Activated naive CD8-positive, alpha-beta T cell treated with anti-CD3 and anti-CD28 coated beads for 36 hours (primary cell): ENCODE measurements at places on chromosomes 11 and 22. TPM values are rescaled to one million over a fixed set of nuclear protein-coding genes. Genes with fewer than 3 reads are reported as not detected.

The RABL2B gene
- 25.2 TPM for total RNA-seq

The C11orf86 gene
- not detected for total RNA-seq

The XNDC1N gene
- total RNA-seq = 12.4 TPM

The C11orf21 gene
- total RNA-seq = 2.6 TPM

The MFRP gene
- not detected for total RNA-seq

The POU2F3 gene
- not detected for total RNA-seq

The DNAJB7 gene
- not detected for total RNA-seq

The PDGFD gene
- total RNA-seq = not detected

The KDM4F gene
- total RNA-seq = not detected

The TMEM121B gene
- 0.36 TPM for total RNA-seq

The LMF2 gene
- total RNA-seq = 59.3 TPM

The MIOX gene
- total RNA-seq = not detected

The GAS2 gene
- 2.4 TPM for total RNA-seq

The USP2 gene
- total RNA-seq = 0.82 TPM

GRCh38 chr11:35689081-35689996, 26.8 kb downstream of the TRIM44 start:
- H3K36me3 ChIP-seq = peaks cover 65% of the 10 kb centered on the region
- no peak for DNase-seq
- no peaks in the 10 kb centered on the region for H3K27me3 ChIP-seq
- no peak overlapping the region for H3K4me3 ChIP-seq
- H3K27ac ChIP-seq = no peak overlapping the region

GRCh38 chr11:128948583-128948982, 5.9 kb upstream of the TP53AIP1 start:
- no peak overlapping the region for H3K27ac ChIP-seq
- no peak overlapping the region for H3K4me3 ChIP-seq
- H3K27me3 ChIP-seq = peaks cover 7% of the 10 kb centered on the region
- H3K4me1 ChIP-seq = peaks cover 2% of the 10 kb centered on the region
- DNase-seq = no peak
- H3K36me3 ChIP-seq = no peaks in the 10 kb centered on the region

DNA sequence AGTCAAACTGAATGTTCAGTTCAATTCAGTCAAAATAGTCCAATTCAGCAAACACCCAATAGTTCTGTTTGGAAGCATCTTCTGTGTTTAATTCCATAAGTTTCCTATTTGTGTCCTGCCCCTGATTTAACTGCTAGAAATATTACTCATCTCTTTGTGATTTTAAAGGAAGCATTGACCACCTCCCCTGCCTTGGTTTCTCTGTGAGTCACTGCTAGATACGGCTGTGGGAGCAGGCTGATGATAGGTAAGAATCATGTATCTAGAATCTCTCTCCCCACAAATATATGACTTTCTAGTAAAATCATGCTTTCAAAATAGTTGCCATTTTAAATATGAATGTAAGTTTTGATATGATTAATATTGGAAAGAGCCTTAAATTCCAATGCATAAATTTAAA, 888.5 kb downstream of the NTM start:
- no peak overlapping the region for H3K27ac ChIP-seq
- no peaks in the 10 kb centered on the region for H3K4me1 ChIP-seq
- no peak for DNase-seq
- no peaks in the 10 kb centered on the region for H3K27me3 ChIP-seq
- no peaks in the 10 kb centered on the region for H3K36me3 ChIP-seq

GRCh38 chr11:70434813-70435278, 36.5 kb downstream of the CTTN start:
- no peak overlapping the region for H3K4me3 ChIP-seq
- no peak overlapping the region for H3K27ac ChIP-seq
- DNase-seq = no peak
- peaks cover 8% of the 10 kb centered on the region for H3K27me3 ChIP-seq
- H3K36me3 ChIP-seq = peaks cover 3% of the 10 kb centered on the region

DNA sequence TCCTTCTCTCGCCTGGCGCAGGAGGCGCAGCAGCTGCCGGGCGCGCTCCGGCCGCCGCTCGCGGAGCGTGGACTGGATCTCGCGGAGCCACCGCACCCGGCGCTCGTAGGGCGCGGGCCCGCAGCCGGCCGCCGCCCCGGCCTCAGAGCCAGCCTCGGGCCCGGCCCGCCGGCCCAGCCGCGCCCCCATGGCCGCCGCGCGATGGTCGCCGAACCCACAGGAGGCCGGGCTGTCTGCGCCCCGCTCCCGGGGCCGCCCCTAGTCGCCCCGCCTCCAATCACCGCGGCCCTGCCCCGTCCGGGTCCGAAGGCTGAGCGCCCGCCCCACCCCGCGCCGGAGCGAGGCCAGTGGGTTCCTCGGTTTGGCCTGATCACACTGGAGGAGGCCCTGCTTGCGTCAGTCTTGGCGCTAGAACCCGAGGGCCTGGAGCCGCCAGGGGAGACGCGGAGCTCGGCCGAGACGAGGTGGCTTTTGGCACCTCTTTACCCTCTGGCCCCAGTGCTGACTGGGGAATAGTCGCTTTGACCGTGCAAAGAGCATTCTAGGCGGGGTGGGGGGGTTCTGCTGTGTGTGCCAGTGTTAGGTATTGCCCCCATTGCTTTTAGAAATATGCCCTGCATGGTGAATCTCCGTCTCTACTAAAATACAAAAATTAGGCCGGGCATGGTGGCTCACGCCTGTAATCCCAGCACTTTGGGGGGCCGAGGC, at the start of gene LRRC75B:
LRRC75B (minus strand) TSS at position 223 of the 708 bp plus-strand sequence; CDS start at position 189, 34 bp downstream.
- H3K4me3 ChIP-seq = peak within 1 kb of the TSS; percentile 77
- no peak within 1 kb of the TSS for H3K27ac ChIP-seq
- peak; percentile 59 for DNase-seq
- H3K27me3 ChIP-seq = peaks cover 21% of the 10 kb centered on the region

DNA sequence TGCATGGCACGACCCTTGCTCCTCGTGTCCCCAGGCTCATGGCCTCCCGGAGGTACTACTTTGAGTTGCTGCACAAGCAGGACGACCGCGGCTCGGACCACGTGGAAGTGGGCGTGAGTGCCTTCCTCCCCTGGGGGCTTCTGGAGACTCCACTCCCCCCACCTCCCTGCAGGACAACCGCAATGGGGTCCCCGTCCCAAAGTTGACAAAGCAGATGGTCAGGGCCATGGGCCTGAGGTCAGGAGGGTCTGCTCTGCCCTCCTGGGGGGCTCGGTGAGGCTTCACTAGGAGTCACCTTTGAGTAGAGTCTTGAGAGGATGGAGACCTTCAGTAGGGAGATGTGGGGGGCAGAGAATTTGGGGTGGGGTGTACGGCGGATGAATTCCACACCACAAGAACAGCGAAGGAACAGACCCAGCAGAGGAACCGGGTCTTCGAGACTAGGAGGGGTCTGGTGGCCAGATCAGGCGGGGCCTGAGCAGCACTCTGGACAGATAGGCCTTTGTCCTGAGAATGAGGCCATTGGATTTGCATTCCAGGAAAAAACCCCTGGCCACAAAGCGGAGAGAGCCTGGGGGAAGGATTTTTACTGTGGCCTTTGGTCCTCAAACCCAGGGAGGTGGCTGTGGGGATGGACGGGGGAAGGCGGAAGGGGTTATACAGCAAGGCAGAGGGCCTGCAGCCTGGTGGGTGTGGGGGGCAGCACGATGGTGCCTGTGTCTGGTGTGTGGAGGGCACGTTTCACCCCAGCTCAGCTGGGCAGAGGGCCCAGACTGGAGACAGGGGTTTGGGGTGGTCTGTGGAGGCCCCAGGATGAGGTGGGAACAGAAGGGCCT, 4.6 kb downstream of the B4GALNT4 start:
- H3K36me3 ChIP-seq = no peaks in the 10 kb centered on the region
- peaks cover 3% of the 10 kb centered on the region for H3K4me1 ChIP-seq
- no peak overlapping the region for H3K4me3 ChIP-seq
- DNase-seq = no peak

DNA sequence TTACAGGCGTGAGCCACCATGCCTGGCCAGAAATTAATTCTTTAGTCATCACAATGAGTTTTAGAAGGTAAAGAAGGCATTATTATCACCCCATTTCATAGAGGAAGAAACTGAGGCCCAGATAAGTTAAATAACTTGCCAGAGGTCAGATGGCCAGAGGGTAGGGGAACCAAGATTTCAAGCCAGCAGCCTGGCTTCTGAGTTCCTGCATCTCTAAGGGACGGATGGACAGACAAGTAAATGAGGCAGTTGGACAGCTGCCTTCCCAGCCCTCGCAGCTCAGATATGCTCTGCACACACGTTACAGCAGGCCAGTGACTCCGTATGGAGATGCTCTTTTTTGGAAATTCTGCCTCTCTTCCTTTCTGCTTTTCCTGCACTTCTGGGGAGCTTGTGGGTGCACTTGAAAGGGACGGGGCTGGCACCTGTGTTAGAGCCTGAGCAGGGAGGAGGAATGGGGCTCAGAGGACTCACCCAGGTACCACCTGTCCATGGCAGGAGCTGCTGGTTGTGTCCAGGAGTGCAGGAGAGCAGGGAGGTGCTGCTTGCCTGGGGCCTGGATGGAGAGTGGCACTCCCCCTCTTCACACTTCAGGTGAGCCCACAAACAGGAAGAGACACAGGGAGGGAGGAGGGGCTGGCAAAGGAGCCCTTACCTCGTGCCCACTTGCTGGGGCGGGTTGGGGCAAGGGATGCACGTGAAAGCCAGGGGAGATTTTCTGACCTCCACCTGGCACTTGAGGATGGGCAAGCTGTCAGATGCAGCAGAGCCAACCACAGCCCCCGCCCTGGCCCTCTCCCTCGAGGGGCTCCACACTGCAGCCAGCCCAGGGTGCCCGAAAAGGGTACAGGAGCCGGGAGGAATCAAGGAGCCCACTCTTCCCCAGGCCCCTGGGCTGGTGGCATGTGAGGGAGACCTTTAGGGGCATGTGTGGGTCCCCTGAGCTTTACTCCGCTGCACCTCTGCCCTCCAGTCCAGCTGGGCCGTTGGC, 3.3 kb upstream of the FXYD2 start:
- H3K27me3 ChIP-seq = no peaks in the 10 kb centered on the region
- H3K4me3 ChIP-seq = peak overlapping the region; percentile 47
- no peaks in the 10 kb centered on the region for H3K36me3 ChIP-seq
- no peak for DNase-seq
- H3K27ac ChIP-seq = peak overlapping the region; percentile 84
- H3K4me1 ChIP-seq = peaks cover 60% of the 10 kb centered on the region

DNA sequence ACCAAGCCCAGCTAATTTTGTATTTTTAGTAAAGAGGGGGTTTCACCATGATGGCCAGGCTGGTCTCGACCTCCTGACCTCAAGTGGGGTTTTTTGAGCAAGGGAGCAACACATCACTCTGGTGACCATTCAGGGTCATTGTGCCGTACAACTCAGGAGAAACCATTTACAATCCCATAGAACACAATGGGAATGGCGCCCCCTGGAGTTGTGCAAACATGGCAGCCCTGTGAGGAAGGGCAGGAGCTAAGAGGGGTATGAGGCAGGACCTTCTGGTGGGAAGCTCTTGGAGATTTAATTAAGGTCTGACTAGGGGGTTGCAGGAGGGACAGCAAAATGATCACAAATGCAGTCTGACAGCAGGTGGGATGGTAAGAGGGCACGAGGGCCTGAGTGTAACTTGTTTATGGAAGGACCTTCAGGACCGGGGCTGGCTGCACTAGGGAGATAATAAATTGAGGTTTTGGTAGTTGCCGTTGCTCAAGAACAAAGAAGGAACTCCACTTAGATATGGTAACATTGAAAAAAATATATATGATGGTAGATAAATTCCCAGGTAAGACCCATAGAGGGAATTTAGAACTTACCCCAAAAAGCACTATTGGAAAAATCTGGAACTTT, 9.1 kb upstream of the CSF2RB start:
- DNase-seq = no peak
- no peak overlapping the region for H3K27ac ChIP-seq
- no peak overlapping the region for H3K4me3 ChIP-seq
- no peaks in the 10 kb centered on the region for H3K36me3 ChIP-seq

- peaks cover 2% of the 10 kb centered on the region for H3K4me1 ChIP-seq
- no peaks in the 10 kb centered on the region for H3K36me3 ChIP-seq
- no peak overlapping the region for H3K4me3 ChIP-seq
- no peaks in the 10 kb centered on the region for H3K27me3 ChIP-seq
- no peak for DNase-seq
These were observed 23.9 kb downstream of the CAPN1 start for GRCh38 chr11:65205602-65205967.

GRCh38 chr11:103183981-103184611, 74.9 kb downstream of the DYNC2H1 start:
- DNase-seq = no peak
- H3K27me3 ChIP-seq = no peaks in the 10 kb centered on the region
- no peaks in the 10 kb centered on the region for H3K36me3 ChIP-seq
- no peak overlapping the region for H3K27ac ChIP-seq

- H3K27ac ChIP-seq = no peak overlapping the region
- H3K36me3 ChIP-seq = no peaks in the 10 kb centered on the region
- H3K27me3 ChIP-seq = no peaks in the 10 kb centered on the region
- no peak for DNase-seq
- H3K4me1 ChIP-seq = no peaks in the 10 kb centered on the region
These were observed 712.8 kb upstream of the CNTN5 start for GRCh38 chr11:98307827-98308491.

- no peaks in the 10 kb centered on the region for H3K27me3 ChIP-seq
- H3K4me3 ChIP-seq = peak overlapping the region; percentile 59
- peaks cover 38% of the 10 kb centered on the region for H3K4me1 ChIP-seq
- peak overlapping the region; percentile 81 for H3K27ac ChIP-seq
- H3K36me3 ChIP-seq = no peaks in the 10 kb centered on the region
These were observed 32.9 kb upstream of the SMIM38 start for GRCh38 chr11:69122630-69123431.

DNA sequence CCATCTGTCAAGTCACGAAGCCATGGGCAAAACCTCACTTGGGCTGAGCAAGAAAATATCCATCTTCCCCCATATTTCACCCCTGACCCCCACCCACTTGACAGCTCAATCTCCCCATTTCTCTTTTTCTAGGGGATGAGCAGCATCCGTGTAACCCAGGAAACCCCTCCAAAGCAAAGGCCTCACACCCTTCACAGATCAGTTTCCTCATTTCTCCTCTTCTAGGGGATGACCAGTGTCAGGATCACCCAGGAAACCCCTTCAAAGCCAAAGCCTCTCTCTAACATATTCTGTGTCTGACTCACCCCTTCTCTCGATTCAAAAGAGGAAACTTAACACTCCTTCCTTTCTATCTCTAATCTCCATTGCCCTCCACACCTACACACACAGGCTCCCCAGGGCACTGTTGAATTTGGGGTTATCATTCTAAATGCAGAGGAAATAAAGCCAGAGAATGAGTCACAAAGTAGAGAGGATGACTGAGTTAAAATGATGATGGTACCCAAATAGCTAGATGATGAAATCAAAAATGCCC, 439.7 kb downstream of the BUD13 start:
- DNase-seq = no peak
- peaks cover 15% of the 10 kb centered on the region for H3K27me3 ChIP-seq
- no peak overlapping the region for H3K4me3 ChIP-seq
- H3K4me1 ChIP-seq = no peaks in the 10 kb centered on the region

DNA sequence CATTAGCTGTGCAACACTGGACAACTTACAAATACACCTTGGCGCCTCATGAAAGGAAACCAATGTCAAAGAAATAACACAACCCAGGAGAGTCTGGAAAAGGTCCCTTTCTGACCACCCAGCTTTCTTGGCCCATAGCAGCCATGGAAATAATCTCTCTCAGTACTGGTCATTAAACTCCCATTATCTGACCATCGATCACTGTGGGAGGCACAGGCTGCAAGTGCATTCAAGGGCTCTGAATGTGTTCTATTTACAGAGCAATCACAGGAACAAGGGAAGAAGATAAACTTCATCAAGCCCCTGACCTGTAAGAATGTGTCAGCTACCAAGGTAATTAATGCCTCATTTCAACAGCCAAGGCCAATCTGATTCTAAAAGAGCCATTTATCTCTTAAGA, 40.1 kb downstream of the CTSC start:
- peaks cover 22% of the 10 kb centered on the region for H3K4me1 ChIP-seq
- H3K27ac ChIP-seq = no peak overlapping the region
- H3K27me3 ChIP-seq = no peaks in the 10 kb centered on the region
- DNase-seq = no peak
- H3K36me3 ChIP-seq = peaks cover 61% of the 10 kb centered on the region
- no peak overlapping the region for H3K4me3 ChIP-seq
